ENCODE measurements at places on chromosomes 11 and 22.
A peak's percentile ranks its signal among the peaks of the same experiment; 100 is the strongest.

DNA sequence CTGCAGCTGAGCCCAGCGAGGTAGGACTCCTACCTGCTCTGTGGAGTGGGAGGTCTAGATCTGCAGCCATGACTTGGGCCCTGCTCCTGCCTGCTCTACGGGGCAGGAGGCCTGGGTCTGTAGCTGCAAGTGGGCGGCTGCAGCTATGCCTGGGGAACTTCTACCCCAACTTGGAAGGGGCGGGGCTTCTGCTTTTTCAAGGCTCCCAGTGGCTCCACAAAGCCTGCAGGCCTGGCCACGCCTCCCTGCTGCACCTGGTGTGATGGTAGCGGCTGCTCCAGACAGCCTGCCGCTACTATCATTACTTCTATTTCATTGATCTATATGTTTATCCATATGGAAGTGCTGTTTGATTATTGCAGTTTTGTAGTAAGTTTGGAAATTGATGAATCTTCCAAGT lies 121.2 kb downstream of the NELL1 start:
- no peak for DNase-seq

DNA sequence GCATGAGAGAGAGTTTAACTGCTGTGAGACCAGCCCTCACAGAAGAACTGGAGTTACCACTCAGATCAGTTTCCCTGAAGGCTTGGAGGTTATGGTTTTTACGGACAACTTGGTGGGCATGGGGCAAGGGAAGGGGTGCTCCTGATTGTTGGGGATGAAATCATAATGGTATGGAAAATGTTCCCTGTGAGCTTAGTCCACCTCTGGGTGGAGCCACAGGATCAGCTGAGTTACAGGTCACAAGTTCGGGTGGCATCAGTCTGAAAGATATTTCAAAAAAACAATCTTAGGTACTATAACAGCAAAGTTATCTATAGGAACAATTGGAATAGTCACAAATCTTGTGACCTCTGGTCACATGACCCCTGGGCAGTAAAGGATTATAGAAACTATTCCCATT lies 162.9 kb downstream of the DLG2 start:
- DNase-seq: no peak

- DNase-seq: no peak
These were observed 6.9 kb upstream of the CHORDC1 start for GRCh38 chr11:90229791-90230190.

DNA sequence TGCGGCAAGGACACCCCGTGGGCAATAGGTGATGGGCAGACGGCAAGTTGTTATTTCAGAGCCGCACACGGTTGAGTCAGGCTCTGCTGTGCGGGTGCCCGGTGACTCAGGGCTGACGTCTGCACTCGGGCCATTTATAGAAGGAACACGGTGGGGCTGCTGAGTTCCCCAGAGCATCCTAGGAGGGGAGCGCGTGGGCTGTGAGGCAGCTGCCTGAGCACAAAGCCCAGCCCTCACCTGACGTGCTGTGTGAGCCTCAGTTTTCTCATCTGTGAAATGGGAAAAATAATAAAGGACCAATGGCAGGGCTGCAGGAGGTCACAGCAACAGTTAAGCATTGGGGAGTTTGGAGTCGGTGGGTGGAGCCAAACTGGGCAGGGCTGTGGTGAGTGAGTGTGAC lies 11.3 kb upstream of the RHOD start:
- peak; percentile 15 for DNase-seq

DNA sequence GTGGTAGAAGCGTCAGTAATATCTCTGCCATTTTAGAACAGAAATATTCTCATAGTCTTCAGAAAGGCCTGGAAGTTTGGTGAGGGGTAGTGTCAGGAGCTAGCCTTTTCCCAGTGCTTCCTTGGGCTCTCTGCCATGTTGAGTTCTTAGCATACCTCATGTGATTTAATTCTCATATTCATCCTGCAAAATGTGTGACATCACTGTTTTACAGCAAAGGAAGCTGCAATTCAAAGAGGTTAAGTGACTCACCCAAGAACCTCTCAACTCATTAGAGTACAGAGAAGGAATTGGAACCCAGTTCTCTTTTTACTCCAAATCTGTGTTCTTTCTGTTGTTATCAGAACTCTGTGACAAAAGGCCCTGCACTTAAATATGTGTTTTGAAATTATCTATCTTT lies 72.1 kb downstream of the RNF169 start:
- DNase-seq: no peak

GRCh38 chr22:46292732-46293131 lies 3.9 kb upstream of the GTSE1 start:
- DNase-seq: no peak

GRCh38 chr11:16512899-16513241 lies 156.5 kb upstream of the SOX6 start:
- DNase-seq: no peak

- no peak for DNase-seq
These were observed 917 bp downstream of the RPS6KA4 start for GRCh38 chr11:64359712-64360445.

GRCh38 chr22:27195094-27195493 lies 537.7 kb downstream of the MIAT start:
- no peak for DNase-seq

GRCh38 chr22:40862537-40862936 lies 624 bp upstream of the DNAJB7 start:
- DNase-seq: no peak

- no peak for DNase-seq
These were observed 1.5 kb downstream of the DGKZ start for GRCh38 chr11:46348566-46349401.

- no peak for DNase-seq
These were observed 34.4 kb downstream of the PRMT3 start for GRCh38 chr11:20421946-20422345.

DNA sequence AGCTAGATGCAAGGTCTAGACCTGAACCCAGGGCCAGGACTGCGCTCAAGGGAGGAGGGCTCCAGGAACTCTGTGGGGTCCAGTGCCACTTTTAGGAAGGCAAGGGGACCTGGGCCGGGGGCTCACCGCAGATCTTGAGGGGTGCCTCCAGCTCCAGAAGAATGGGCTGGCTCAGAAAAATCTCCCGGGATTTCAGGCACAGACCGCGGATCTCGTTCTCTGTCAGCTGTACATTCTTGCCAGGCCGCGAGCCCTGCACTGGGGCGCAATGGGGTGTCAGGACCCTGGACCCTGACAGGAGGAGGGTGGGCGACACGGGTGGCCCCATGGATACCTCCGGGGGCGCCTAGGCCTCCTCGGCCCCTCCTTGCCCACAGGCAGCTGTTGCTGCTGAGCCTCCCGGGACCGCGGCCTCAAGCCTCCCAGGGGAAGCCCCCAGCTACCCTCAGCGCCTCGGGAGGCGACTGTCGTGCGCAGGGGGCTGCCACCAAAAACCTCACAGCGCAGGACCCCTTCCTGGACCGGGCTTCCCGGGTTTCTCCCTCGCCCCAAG lies 640 bp downstream of the PPP1CA start:
- DNase-seq: no peak

DNA sequence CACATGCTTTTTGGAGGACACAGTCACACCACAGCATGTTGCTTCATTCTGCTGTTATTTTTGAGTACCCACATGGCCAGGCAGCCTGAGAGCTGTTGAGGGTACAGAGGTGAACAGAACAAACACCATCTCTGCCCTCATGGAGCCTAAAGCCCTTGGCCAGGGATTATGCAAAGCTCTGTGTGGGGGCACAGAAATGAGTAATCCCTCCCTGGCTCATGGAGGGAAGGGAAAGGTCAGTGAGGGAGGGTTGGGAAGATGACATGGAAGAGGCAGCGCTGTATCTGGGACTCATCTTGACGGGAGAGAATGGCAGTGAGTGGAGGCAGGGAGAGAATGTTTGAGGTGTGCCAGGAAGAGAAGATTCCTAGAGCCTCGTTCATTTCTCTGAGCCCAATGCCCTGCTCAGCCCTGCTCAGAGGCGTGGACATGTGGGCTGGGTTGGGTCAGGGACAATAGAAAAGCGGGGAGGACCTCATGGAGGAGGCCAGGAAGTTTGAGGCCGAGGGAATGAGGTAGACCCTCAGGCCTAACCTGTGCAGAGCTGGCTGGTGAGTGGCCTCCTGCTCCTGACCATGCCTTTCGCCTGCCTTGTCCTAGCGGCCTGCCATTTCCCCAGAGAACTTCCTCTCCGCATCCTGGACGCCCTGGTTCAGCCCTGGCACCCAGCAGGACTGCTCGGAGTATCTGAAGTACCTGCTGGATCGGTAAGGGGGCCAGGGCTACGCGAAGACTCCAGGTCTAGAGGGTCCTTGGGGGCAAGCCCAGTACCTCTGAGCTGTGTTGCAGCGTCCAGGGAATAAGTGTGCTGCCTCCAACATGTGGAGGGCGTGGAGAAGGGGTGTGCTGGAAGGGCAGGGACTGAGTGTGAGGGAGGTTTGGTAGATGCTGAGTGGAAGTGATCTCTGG lies 19.8 kb downstream of the USP35 start:
- DNase-seq: no peak

- DNase-seq: no peak
These were observed 118.1 kb downstream of the BBOX1 start for GRCh38 chr11:27158456-27159334.

DNA sequence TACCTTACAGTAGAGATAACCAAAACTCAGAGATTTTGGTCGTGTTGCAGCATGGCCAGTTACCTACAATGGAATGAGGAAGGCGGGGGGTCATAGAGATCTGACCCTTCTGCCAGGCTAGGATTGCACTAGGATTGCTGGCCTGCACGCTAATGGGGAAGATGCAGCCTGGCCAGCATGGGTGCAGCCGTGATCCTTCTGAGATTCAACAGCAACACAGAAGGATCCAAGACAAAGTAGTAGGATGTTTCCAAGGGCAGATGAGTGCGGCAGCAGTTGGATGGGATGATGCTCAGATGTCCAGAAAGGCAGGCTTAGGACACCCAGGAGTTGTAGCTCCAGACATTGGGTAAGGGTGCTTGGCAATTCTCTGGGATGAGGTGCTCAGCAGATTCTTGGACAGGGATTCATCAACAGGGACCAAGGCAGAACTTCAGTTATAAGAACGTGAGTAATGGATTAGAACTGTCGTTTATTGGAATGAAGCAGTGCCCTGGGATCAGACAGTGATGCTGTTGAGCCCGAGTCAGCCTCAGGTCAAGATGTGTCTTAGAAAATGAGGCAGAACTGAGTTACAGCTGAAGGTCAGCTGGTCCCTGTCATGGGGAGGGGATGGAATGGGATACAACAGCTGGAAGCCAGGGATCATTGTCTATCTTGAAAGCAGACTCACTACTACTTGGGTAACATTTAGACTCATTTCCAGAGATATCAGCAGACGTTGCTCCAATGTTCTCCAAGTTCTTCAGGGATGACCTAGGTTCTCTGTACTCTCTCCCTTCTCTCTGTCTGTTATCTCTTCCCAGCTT lies 71.0 kb downstream of the PARVA start:
- DNase-seq: no peak

- DNase-seq: no peak
These were observed 11.9 kb upstream of the SLC5A4 start for GRCh38 chr22:32267011-32267410.

GRCh38 chr11:17743026-17743807 lies 8.6 kb downstream of the KCNC1 start:
- no peak for DNase-seq

DNA sequence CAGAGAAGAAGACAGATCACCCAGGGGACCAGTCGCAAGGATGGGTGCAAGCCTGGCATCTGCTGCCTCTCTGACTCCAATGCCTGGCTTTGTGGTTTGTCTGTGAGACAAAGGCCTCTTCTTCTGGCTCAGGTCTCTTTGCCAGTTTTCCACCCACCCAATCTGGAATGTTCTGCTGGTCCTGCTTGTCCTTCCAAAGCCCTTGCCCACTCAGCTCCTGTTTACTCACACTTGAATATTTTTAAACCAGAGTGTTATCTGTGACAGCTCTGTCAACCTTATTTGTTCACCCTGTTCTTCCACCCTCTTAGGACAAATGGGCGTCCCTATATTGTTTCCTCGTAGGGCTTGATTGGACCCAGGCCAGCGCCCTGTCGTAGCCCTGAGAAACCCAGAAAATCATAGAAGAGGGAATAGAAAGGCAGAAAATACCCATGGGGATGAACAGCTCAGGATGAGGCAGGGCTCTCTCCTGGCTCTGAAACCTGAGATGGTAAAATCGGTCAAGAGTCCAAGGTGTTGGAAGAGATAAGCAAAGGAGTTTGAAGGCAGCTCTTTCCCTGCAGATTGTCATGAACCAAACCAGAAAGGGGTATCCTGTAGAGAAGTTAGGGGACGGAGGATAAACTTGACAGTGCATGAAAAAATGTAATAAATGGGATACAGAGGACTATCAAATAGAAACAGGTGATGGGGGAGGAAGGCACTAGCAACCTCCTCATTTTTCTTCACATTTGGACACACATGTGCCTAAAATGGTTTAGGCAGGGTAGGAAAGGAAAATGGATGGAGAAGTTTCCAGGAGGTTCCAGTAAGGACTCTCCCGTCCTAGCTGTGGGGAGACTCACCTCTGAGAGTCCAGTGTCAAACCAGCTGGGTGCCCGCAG lies 651 bp downstream of the CRYAB start:
- no peak for DNase-seq

DNA sequence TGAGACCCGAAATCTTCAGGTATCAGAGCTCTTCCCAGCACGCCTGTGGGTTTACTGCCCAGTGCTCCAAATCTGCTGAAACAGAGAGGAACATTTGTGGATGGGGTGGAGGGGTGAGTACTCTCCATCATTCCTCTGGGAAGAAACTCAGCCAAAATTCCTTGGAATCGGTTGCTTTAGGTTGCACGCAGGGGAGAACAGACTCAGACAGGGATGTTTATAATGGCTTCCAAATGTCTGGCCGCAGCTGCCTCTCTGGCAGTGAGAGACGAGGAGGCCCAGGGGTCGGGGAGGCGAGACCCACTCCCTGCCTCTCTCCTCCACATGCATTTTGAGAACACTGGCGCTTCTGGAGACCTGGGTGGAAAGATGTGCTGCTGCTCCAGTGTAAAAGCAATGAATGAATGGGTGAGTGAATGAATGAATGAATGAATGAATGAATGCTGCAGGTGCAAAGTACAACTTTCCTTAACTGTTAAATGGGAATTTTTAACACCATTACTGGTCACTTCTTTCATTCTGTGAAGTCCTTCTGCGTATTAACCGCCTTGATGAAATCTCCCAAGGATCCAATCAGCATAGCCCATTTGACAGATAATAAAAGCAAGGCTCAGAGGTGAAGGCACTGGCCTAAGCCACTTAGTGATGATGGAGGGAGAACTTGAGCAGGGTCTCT lies 437.4 kb downstream of the MIAT start:
- no peak for DNase-seq

- no peak for DNase-seq
These were observed 10.1 kb downstream of the DUSP8 start for GRCh38 chr11:1561955-1562354.

DNA sequence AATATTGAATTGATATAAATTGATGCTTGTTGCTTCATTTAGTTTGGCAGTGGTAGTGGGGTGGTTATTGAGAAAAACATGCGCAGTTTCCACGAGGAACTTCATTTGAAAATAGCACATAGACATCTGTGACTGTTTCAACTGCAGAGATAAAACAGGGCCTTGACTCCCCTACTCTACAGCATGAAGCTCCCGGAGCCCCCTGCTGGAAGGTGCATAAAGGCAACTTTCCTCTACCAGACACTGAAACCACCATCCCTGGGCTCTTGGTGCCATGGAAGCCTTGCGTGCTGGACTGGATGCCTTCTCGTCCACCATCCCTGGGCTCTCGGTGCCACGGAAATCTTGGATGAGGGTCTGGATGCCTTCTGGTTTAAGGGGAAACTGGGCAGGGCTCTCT lies 195.9 kb downstream of the CSNK2A3 start:
- no peak for DNase-seq

GRCh38 chr11:78921509-78921908 lies 346.8 kb upstream of the NARS2 start:
- peak; percentile 8 for DNase-seq
